NCI-H187 treated with DMSO at 0.1 percent for 48 hours (cell line): ENCODE measurements at places on chromosomes 3 and 15.

- DNase-seq = no peak
Observed at GRCh38 chr3:194686816-194687637, 1.3 kb downstream of the FAM43A start.

- DNase-seq = no peak
Observed at GRCh38 chr3:10376353-10376752, 55.4 kb upstream of the SEC13 start.

- DNase-seq = no peak
Observed at GRCh38 chr15:30962079-30962478, 29.3 kb downstream of the MTMR10 start.

DNA sequence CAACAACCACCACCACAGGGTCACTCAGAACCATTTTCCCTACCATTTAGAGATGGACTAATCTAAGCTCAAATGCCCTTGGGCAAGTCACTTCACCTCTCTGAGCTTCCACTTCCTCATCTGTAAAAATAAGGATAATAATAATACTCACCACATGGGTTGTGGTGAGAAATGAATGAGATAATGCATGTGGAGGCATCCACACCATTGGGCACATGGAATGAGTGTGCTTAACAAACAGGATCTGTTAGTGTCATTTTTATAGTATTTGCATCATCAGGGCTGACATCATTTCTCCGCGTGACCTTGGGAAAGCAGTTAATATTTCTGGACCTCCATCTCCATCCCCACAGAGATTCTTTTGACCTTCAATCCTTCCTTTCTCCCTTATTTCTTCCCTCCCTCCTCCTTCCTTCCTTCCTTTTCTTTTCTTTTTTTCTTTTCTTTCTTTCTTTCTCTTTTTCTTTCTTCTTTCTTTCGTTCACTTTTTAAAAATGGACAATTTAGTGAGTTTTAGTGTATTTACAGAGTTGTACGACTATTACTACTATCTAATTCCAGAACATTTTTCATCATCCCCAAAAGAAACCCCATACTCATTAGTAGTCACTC is 7.7 kb upstream of the RFT1 start:
- no peak for DNase-seq

DNA sequence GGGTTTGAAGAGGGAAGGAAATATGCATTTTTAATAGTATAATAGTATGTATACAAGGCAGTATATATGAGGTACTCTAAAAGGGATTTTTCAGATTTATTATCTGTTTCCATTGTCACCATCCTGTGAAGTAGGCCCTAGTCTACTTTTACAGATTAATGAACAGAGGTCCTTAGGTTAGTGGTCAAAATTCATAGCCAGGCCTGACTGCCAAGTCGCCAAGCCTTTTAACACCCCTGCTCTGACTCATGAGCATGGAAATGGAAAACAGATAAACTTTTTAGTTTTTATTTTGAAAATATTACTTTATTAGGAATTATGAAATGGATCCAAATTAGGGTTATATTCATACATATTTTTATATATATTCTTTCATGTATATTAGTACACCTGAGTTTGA is 146.9 kb downstream of the BBX start:
- DNase-seq = no peak

- DNase-seq = no peak
Observed at GRCh38 chr3:40035177-40035576, 225.8 kb downstream of the MYRIP start.

DNA sequence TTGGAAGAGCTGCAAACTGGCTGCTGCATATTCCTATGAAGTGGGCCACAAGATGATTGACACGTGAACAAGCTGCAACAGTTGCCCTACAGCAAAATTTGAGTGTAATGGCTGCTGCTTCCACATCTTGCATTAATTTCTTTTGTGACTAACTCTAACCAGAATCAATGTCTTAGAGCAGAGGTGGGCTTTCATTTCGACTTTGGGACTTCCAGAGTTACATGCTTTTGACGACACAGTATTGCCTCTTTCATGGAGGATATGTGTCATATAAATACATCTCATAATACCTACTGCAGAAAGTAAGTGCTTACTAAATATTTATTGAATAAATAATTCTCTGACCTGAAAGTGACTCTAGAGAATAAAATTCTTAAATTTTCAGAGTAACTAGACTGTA is 340.7 kb upstream of the KCNH8 start:
- DNase-seq = no peak

- DNase-seq = no peak
Observed at GRCh38 chr3:171743327-171744157, 66.7 kb downstream of the PLD1 start.

DNA sequence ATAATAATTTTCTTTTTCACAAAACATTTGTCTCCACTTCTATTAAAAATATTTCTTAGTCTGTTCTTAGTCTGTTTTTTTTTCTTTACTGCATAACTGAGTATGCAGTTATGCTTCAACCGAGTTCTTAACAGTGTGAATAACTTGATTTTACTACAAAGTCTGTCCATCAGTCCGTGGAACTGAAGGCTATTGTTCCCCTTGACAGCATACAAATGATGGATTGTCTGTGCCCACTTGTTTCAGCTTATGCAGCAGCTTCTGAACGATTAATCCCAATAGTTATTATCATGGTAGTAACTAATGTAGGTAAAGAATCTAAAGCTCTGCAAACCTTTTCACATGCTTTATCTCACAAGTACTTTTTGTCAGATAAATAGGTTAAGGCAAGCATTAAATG is 150.7 kb downstream of the SSR3 start:
- no peak for DNase-seq

DNA sequence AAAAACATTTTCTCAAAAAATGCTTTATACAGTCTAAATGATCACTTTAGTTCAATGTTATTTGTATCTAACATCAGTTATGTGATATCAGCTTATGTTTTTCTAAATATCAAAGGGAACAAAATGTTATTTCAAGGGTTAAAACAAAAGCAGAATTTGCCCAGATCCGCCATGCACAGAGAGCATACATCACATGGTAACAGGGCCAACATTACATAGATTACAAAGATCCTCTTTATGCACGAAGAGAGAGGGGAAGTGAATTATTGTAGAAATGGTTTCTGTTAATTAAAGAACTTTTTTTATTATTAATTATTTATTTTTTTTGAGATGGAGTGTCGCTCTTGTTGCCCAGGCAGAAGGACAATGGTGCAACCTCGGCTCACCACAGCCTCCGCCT is 100.8 kb upstream of the MME start:
- no peak for DNase-seq

DNA sequence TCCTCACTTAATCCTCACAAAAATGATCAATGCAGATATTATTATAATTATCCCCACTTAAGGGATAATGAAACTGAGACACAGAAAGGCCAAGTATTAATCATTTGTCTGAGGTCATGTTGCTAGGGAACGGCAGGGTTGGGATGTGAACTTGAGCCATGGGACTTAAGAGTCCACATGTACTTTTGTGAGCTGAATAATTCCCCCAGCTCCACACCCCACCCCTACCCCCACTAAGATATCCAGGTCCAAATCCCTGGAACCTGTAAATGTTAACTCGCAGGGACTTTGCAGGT is 290.5 kb upstream of the GADL1 start:
- no peak for DNase-seq

DNA sequence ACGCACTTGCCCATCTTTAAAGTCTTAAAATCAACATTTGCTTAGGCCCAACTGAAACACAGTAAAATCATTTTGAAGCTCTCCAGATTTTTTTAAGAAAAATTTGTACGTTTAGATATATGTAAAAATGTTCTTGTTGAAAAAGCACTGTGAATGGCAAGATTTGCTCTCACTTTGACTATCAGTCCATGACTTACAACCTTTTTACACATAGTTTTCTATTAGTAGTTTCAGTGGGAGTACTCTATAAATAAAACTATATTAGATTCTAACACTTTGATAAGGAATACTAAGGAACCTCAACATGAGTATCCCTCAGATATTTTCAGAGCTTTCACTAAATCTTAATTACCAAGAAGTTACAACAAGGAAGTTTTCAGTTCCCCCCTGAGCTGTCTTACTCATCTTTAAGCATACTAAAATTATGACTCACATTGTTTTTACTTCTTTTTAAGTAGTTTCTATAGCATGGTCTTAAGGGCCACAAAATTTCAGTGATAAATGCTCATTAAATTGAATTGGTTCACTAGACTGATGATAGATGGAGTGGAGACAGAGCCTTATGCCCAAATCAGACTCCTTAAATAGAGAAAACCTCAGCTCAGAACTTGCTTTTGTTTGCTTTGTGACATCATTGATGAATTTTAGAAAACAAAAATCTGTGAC is 31.6 kb upstream of the RAP2B start:
- no peak for DNase-seq

DNA sequence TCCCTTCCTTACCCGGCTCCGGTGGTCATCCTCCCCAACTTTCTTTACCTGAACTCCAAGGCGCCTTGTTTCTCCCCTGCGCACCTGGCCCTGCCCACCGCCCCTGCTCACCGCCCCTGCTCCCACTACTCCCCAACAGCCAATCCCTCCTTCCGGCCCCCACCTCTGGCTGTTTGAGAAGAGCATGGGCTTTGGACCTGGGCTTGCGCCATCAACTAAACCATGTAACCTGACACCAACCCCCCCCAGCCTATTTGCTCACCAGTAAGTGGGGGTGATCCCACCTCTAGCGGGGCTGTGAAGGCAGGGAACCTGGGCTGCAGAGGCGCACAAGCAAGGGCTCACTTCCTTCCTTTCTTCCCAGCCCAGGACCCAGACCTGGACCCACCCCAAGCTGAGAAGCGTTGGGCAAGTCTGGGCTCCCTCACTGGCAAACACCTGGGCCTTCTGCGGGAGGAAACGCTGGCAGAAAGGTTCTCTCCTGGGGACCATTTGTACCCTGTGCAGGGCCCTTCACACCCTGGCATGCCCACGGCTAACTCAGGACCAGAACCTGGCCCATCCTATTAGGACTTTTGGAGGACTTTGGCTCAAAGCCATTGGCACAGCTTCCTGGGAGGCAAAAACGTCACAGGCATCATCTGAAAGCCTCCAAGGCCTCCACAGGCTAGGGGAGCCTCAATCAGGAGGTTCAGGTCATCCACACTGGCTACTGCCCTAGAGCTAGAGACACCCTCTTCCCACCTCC is at the start of gene PLXNB1:
Gene PLXNB1, minus strand, starts transcription at position 127 of the 748 bp plus-strand sequence. CDS start 5,475 bp downstream, outside the sequence.
- DNase-seq = peak; percentile 9

GRCh38 chr3:299590-300301 is 103.2 kb downstream of the CHL1 start:
- DNase-seq = no peak
